NCI-H187 (cell line): ENCODE measurements at places on chromosomes 12 and 14.

- DNase-seq: no peak
These were observed 4.7 kb downstream of the ASIC1 start for GRCh38 chr12:50061946-50062686.

- no peak for DNase-seq
These were observed 224.0 kb downstream of the KTN1 start for GRCh38 chr14:55803873-55804553.

DNA sequence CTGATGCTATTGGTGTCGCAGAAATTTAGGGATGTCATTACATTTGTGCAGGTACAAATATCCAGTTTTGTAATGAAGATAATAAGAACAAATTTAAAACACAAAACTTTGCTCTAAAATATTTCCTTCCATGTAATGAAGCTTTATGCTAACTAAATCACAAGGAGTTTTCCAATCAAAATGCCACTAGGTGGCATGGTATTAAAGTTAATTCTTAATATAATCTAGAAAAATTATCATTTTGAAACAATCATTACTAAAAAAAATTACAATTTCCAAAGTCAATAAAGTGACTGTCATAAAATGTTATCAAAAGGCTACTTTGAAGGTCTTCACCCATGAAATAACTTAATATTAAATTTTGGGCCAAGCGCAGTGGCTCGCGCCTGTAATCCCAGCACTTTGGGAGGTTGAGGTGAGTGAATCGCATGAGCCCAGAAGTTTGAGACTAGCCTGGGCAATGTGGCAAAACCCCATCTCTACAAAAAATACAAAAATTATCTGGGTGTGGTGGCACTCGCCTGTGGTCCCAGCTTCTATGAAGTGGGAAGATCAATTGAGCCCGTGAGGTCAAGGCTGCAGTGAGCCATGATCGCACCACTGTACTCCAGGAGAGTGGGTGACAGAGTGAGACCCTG lies 77.4 kb downstream of the KIF21A start:
- no peak for DNase-seq

DNA sequence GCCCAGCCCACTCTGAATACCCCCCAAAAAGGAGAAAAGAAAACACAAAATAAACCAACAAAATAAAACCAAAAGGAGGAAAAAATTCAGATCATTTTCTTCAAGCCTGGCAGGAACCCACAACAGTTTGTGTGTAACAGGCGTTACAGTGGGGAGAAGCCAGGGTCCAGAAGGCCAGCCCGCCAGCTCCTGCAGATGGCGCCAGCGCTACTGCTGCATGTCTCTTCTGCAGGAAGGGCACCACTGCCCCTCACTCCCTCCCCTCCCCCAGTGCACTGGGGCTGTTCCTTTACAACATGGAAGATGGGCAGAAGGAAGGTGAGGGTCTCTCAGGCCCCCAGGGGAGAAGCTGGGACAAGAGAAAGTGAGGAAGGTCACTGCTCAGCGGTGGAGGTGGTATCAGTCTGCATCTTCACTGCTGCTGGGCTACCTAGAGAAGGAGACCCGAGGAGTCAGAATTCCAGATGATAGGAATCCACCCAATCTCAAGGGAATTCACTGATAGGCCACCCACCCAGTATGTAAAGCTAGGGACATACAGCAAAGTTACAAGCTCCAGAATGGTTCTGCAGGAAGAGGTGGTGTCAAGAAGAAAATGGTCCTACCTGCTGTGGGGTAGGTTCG lies 2.3 kb upstream of the NOP2 start:
- no peak for DNase-seq

GRCh38 chr12:123845881-123846280 lies 83.8 kb downstream of the DNAH10 start:
- DNase-seq: peak; percentile 22

DNA sequence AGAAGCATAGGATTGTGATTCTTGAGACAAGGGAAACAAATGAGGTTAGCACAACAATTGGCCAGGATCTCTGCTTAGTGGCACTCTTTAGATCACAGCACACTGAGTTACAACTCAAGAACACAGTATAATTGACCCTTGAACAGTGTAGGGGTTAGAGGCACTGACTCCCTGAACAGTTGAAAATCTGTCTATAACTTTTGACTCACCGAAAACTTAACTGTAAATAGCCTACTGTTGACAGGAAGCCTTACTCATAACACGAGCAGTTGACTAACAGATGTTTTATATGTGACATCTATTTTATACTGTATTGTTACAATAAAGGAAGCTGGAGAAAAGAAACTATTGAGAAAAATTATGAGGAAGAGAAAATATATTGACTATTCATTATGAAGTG lies 296.1 kb downstream of the RERGL start:
- no peak for DNase-seq

DNA sequence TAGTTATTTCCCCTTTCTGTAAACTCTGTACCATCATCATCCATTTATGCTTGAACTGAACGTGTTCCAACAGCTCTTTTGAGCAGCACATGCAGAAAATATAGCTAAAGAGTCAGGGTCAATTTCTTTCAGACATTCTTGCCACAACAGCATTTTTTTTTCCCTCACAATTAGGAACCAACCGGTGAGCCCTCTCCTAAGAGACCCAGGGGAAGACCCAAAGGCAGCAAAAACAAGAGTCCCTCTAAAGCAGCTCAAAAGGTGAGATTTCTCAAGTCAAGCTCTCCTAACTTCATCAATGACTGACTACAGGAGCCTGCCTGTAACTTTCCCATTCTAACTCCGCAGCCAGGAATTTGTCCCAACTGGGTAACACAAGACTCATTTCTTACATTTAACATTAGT lies 3.5 kb downstream of the HMGA2 start:
- no peak for DNase-seq

GRCh38 chr12:106814714-106815113 lies 40.2 kb downstream of the RIC8B start:
- DNase-seq: no peak

- no peak for DNase-seq
These were observed 64.9 kb upstream of the STRN3 start for GRCh38 chr14:31090883-31091764.

GRCh38 chr12:50240792-50241114 lies 42.6 kb downstream of the LIMA1 start:
- no peak for DNase-seq

DNA sequence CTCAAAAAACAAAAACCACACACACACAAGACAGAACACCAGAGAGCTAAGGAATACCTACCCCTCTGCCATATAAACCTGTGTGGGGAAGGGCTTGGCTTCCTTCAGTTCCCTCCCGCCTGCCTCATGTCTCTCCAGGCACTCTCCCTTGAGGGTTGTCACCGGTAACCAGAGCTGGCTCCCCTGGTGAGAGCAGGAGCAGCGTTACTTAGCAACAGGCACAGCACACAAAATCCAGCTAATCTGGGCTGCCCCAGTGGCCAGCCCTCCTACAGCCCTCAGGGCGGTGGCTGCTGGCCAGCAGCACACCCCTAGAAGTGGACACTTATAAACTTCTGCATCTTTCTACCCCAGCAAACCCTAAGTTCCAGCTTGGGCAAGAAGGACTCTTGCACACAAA lies 21.6 kb upstream of the NR4A1 start:
- DNase-seq: peak; percentile 37

- peak; percentile 63 for DNase-seq
These were observed 42.1 kb upstream of the CHGA start for GRCh38 chr14:92880851-92881250.

DNA sequence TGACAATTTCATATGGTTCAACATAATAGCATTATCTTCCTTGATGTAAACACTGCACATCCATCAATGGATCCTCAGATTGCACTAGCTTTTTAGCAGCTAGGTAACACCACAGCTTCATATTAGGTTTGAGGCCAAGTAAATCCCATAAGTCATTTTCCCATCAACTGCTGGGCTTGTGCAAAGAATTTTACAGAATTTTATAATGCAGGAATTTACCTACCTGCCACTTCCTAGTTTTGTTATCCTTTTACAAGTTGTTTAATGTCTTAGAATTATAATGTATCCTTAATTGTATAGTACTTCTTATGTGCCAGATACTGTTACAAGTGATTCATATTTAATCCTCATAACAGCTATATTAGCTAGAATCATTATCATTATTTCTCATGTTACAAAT lies 36.4 kb downstream of the CPNE8 start:
- DNase-seq: no peak

GRCh38 chr12:12985817-12986408 lies 14.2 kb downstream of the HEBP1 start:
- no peak for DNase-seq

DNA sequence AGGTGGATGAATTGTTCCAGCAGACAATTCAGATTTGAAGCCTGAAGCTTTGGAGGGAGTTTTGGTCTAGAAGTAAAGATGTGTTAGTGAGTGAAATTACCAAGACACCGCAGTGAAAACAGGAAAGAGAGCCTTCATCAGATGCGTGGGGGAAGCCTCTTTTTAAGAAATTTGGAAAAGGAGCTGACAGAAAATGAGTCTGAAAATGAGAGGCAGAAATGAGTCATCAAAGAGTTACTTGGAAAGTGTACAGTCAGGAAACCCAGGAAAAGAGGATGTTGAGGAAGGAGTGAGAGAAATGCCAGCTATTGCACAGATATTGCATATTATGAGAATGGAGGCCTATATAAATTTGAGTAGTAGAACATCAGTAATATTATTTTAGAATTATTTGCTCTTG lies 520.7 kb downstream of the NRXN3 start:
- DNase-seq: no peak

DNA sequence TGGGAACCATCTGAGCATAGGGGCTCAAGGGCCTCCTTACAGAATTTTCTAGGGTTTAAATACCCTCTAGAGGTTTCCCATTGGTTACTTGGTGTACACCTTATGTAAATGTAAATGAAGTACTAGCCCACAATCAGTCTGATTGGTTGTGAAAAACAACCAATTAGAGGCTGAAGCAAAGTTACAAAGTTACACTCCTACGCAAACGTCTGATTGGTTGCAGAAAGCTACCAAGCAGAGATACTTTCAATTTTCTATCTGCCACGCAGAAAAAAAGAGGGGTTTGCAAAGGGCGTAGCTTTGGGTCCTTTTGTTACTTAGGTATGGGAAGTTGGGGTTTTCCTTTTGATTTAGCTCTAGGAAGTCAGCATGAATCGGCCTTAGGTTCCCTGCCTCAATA lies 1.8 kb upstream of the TMEM19 start:
- no peak for DNase-seq

DNA sequence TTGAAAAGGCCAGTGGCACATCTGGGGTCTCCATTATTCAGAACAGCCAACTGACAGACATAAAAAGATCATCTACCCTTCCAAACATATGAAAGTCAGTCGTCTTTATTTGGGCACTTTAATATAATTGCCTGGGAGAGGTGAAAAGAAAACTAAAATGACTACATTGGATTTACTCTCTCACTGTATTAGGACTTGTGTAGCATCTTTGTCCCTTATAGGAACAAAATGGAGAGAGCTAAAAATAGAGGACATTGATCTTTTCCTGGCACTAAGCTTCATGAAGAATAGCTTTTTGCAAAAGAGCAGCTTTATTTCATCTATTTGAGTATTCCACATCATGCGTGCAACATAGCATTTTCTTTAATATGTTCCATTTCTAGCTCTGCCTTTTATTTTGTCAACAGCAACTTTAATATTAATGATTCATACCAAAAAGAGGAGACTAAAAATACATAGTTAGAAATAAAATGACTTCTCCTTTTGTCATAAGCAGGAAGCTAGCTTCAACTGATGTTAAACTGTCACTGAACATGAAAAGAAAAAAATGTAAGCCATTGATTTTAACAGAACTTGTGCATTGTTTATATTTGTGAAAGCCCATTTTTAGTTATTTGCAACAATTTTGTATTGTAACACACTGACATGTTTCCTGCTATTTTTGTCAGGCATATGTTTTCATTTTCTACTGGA lies 254.6 kb downstream of the SEC23A start:
- DNase-seq: no peak

DNA sequence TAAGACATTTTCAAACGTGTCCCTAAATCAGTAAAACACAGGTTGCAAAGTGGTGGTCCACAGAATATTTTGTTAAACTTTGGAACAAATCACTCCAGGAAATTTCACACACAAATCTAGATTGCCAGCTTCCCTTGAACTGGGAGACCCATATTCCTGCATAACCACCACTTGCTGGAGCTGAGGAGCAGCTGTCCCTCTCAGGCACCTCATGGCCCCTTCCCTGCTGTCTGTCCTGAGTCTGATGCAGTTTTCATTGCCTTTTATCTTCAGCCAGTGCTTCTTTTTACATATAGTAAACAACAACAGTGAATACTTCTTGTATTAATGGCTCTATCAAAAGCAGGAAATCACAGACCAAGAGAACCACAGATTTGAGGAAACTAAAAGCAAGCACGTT lies 289.3 kb downstream of the MED13L start:
- DNase-seq: no peak

GRCh38 chr14:68786491-68787091 lies 6.3 kb downstream of the ZFP36L1 start:
- no peak for DNase-seq

DNA sequence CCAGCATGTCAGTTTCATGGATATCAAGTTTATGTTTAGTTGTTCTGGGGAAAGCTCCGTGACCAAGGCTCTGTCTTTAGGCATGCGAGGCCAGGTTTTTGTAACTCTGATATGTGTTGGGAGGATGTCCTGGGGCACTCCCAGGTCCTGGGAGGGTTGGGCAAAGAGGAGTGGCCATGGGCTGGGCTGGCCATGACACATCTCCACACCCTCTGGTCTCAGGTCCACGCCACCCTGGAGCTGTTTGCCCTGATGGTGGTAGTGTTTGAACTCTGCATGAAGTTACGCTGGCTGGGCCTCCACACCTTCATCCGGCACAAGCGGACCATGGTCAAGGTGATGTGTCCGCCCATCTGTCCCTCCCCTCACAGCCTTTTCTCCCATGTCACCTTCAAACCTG lies 46.4 kb downstream of the TPCN1 start:
- no peak for DNase-seq

- DNase-seq: no peak
These were observed 7.4 kb upstream of the IKZF4 start for GRCh38 chr12:56013482-56013881.

DNA sequence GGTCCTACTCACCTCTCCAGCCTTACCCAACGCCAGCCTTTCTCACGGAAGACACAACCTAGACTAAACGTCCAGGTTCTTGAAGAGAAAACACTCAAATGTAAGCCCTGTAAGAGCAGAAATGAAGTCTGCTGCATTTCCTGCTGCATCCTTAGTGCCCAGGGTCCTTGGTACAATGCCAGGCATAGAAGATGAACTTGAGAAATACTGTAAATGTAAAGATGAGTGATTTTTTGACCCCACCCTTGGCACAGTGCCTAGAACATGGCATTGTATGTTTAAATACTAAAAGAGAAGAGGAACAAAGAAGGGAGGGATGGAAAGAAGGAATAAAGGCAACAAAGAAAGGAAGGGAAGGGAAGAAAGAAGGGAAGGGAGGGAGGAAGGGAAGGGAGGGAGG lies 514.6 kb downstream of the MED13L start:
- DNase-seq: no peak
